Left hindlimb (tissue), 1 donor: ENCODE measurements at places on chromosomes 1 and 21.

- no peak for DNase-seq
Measured at GRCh38 chr1:223670458-223671159, 5.1 kb upstream of the CAPN8 start.

- no peak for DNase-seq
Measured at GRCh38 chr1:237045278-237046016, 3.5 kb downstream of the RYR2 start.

DNA sequence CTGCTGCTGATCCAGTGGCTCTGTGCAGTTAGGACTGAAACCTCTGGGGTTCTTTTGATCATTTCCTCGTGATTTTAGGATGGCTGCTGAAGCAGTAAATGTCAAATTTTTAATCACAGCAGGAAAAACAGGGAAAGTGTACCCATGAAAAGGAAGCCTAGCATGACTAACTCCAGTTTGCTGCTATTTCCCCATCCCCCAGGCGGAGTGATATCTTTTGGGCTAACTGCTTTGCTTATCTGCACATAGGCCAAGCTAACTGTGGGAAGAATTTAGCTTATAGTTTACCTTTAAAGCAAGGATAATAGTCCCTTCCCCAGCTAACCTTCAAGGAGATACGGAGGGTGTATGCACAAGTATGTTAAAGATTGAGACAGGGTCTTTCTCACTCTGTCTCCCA, 149.8 kb upstream of the TNR start:
- no peak for DNase-seq

- DNase-seq, result no peak
Measured at GRCh38 chr1:200042119-200042551, 14.6 kb downstream of the NR5A2 start.

- no peak for DNase-seq
Measured at GRCh38 chr1:244552336-244552735, 91.3 kb downstream of the CATSPERE start.

GRCh38 chr1:42145389-42145716, 7.9 kb upstream of the GUCA2B start:
- DNase-seq, result no peak

- DNase-seq, result peak; percentile 34
Measured at GRCh38 chr1:168726281-168726680, 2.7 kb downstream of the DPT start.

GRCh38 chr1:89025928-89026327, 3.3 kb upstream of the GBP3 start:
- DNase-seq, result no peak

GRCh38 chr1:158506369-158506987, 34.5 kb downstream of the OR10R2 start:
- DNase-seq, result no peak

DNA sequence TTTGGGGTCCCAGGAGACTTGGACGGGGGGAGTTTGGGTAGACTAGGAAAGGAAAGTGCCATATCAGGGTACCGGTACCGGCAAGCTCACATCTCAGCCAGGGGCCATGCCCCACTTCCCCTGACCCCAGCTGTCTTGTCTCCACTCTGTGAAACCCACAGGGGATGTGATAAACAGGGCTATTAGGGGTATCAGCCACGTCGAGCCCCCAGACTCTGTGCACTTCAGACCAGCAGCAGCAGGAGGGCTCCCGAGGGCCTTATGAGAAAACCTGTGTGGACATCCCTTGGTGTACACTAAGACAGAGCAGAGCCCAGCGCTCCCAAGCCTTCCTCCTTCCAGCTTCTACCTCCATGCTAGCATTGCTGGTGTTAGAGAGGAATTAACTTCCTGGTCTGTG, 46.3 kb downstream of the TNNT2 start:
- peak; percentile 13 for DNase-seq

- no peak for DNase-seq
Measured at GRCh38 chr1:224749916-224750315, 133.8 kb downstream of the CNIH3 start.

GRCh38 chr21:18877917-18878316, 474.3 kb upstream of the TMPRSS15 start:
- peak; percentile 63 for DNase-seq

GRCh38 chr1:10360045-10360444, 38.8 kb upstream of the PGD start:
- no peak for DNase-seq

GRCh38 chr1:29878501-29878900, 642.2 kb downstream of the PTPRU start:
- no peak for DNase-seq

DNA sequence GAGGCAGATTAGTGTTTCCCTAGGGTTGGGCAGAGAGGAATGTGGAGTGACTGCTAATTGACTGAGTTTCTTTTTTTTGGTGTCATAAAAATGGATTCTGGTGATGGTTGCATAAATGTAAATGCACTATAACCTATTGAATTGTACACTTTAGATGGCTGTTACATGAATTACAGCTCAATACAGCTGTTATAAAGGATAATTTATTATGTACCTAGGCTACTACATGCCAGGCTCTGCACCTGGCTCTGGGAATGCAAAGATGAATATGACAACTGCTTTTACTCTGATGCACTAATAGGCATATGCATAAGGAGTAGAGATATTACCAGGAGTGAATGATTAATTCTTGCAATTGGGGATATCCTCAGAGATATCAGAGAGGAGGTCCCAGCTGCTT, 345.3 kb downstream of the PTBP2 start:
- DNase-seq, result no peak

- DNase-seq, result no peak
Measured at GRCh38 chr1:99527078-99527477, 118.8 kb upstream of the PALMD start.

DNA sequence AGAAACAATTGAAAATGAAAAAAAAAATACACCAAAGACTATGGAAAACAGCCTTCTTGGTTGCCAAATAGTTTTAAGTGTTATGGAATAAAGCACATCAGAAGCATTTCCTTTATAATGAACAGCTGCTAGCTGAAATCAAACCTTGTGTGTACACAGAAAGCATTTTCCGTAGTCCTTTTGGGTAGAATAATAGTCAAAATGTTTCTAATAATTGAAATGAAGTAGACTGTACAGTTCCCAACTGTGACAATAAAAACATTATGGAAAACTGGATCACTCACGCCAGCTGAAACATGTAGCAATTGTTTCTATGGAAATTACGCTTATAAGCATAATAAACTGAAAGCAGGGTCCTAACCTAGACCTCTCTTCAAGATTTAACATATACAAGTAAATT, 856.3 kb upstream of the B3GALT2 start:
- DNase-seq, result no peak

- DNase-seq, result no peak
Measured at GRCh38 chr1:176809292-176809691, 346.3 kb downstream of the PAPPA2 start.

DNA sequence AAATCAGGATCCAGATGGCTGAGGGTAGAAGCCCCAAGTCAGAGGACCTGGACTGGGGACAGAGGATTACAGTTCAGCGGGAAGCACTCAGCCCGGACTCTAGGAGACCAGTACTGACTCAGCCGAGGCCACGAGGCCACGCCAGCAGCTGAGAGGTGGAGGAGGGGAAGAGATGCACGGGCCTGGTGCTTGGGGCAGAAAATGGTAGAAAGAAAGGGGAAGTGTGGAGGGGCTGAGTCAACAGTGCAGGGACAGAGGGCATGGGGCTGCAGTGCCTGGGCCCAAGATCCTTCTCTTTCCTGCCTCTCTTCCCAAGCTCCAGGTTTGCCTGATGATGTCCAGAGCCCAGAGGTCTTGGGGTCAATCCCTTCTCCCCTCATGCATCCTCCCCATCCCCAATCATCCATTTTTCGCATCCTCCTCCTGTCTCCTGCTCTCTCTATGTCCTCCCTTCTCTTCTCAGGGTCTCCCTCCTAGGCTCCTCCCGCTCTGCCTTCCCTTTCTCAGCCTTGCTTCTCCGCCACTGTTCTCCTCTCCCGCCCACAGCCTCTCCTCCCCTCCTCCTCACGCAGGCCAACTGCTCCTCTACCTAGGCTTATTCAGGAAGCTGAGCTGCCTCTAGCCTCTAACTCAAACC, 7.7 kb downstream of the ARHGEF2 start:
- no peak for DNase-seq

DNA sequence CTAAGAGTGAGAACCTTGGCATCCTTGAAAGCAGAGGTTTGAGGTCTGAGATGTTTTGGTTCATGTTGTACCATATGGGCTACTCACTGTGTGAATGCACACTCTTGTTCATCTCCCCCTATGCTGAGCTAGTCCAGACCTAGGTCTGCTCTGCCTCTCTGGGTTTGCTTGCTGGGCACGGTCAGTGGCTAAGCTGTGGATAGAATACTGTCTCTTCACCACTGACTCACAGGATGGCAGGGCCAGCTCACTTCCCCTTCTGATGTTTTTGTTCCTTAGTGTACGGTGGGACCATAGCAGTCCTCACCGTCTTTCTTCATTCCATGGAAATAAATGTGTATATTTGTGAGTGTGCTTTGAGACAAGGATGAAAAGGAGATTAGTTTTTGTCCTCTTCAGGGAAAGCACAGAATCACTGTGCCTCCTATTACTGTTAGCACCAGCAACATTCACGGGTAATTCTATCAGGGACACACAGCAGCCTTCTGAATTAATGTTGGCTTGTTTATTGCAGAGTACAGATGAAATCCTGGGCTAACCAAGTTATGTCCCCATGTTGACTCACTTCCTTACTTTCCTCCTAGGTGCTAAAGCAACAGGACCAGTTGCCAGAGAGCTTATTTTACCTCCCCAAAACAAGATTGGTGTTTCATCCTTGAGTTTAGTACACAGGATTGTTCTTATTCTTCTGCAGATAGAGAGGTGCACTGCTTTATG, 56.9 kb upstream of the IVNS1ABP start:
- no peak for DNase-seq

DNA sequence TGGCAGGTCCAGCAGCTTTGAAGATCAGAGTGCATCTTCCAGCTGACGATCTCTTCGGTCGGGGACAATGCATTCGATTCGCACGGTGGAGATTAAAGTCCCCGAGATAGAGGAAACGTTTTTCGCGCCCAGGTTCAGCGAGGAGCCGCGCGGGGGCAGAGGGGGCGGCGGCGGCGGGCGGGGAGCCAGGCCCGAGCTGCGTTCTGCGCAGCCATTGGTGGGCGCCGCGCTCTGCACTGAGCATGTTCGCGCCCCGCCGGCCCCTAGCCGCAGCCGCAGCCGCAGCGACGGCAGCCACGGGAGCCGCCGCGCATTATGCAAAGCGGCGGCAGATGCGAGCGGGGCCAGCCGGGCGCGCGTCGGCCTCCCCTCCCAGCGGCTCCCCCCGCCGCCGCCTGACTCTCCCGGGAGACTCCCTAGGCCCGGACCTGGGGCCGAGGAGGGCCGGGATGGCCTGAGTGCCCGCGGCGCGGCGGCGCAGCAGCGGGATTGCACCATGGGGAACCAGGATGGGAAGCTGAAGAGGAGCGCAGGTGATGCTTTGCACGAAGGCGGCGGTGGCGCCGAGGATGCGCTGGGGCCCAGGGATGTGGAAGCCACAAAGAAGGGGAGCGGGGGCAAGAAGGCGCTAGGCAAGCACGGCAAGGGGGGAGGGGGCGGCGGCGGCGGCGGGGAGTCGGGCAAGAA, at the start of gene FMN2:
FMN2 (plus strand) TSS at position 270 of the 687 bp plus-strand sequence; CDS start at position 497, 227 bp downstream.
- DNase-seq, result peak; percentile 32

GRCh38 chr1:223328566-223328965, 35.4 kb downstream of the SUSD4 start:
- no peak for DNase-seq

DNA sequence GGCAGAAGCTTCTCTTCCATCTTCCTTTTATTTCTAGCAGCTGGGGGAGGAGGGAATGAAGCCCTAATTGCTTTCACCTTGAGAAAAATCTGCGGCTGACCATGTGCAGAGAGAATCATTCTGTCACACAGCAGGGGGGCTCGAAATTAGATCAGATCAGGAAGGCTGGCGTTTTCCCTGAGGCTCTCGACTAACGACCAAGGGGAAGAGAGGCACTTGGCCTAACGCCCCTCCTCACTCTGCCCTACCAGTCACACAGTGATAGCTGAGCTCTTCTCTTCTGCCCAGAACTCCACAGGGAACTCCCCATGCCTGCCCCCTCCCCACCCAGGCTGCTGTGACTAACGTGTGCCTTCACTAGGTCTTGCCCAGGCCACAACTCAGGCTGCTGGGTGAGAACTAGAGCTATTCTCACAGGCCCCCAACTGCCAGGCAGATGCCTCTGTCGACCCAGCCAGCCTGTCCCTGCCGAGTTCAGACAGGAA, 26.5 kb upstream of the KHDRBS1 start:
- no peak for DNase-seq

DNA sequence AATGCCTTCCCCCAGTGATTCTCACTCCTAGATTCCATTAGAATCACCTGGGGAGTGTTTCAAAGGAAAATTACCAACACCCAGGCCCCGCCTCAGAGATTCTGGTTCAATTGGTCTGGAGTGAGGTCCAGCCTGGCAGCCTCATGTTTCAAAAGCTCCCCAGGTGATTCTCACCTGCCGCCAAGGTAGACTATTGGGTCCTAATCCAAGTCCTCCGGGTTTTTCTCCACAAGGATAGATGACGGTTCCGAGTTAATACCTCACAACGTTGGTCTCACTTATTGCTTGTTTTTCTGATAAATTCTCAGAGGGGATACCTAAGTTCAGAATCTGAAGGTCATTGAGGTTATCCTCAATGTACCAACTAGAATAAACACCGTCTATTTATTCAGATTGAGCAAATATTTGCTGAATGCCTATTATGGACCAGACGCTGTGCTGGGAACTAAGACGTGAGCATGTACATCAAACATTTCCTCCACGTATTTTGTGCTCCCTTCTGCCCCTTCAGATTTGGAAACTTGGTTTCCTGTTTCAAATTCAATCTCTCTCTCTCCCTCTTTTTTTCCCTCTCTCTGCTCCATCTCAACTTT, 97.5 kb downstream of the SEC16B start:
- DNase-seq, result no peak

GRCh38 chr1:177119311-177119710, 45.2 kb downstream of the ASTN1 start:
- DNase-seq, result no peak

GRCh38 chr1:19208710-19209438, 1.2 kb downstream of the UBR4 start:
- DNase-seq, result no peak

GRCh38 chr1:41861535-41862383, 57.0 kb downstream of the HIVEP3 start:
- no peak for DNase-seq

DNA sequence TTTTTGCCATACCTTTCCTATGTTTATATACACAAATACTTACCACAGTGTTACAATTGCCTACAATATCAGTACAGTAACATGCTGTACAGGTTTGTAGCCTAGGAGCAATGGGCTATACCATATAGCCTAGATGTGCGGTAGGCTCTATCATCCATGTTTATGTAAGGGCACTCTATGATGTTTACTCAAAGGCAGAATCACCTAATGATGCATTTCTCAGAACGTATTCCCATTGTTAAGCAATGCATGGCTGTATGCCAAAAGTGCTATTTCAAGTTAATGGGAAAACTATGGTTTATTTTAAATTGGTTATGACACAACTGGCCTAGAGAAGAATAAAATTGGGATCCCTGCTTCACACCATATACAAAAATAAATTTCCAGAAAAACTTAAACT, 36.9 kb upstream of the DISP1 start:
- DNase-seq, result no peak

DNA sequence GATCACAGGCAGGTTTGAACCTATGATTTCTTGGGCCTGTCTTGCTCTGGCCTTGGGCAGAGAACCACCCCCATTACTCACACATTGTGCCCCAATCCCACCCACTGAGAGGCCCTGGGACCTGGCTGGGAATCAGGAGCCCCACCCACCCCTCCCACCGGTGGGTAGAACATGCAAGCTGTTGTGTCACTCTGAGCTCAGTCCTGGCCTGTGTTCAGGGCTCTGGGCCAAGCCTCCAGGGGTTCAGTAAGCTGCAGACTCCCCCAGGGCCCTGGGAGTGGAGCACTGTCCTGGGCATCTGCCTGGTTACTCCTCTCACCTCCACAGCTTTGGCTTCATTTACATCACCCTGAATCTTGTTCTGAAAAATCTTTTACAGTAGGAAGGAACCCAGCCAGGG, 270.5 kb downstream of the RRAGC start:
- DNase-seq, result no peak
